ENCODE measurements at places on chromosomes 16 and 17.

GRCh38 chr16:54687043-54687899 is 243.4 kb upstream of the IRX5 start:
- no peak for ATAC-seq

GRCh38 chr16:79365702-79366101 is 234.8 kb downstream of the MAF start:
- no peak for ATAC-seq

- no peak for ATAC-seq
Observed at GRCh38 chr17:50278526-50279180, 4.4 kb downstream of the TMEM92 start.

GRCh38 chr16:11585460-11586377 is 1.0 kb downstream of the LITAF start:
- ATAC-seq: peak; percentile 15

GRCh38 chr17:70521821-70522256 is 352.5 kb downstream of the KCNJ2 start:
- ATAC-seq: no peak

- no peak for ATAC-seq
Observed at GRCh38 chr17:14361945-14362508, 61.1 kb downstream of the HS3ST3B1 start.

DNA sequence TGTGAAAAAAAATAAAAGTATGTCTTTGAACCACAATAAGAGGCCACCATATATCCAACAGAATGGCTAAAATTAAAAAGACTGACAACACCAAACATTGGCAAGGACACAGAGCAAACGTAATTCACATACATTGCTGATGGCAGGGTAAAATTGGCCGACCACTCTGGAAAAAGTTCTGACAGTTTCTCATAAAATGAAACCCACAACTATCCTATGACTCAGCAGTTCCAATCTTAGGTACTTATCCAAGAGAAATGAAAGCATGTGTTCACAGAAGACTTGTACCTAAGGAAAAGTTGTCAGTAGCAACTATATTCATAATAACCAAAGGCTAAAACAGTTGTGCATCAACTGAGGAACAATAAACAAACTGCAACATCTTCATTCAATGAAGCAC is 357.3 kb upstream of the XYLT1 start:
- no peak for ATAC-seq

DNA sequence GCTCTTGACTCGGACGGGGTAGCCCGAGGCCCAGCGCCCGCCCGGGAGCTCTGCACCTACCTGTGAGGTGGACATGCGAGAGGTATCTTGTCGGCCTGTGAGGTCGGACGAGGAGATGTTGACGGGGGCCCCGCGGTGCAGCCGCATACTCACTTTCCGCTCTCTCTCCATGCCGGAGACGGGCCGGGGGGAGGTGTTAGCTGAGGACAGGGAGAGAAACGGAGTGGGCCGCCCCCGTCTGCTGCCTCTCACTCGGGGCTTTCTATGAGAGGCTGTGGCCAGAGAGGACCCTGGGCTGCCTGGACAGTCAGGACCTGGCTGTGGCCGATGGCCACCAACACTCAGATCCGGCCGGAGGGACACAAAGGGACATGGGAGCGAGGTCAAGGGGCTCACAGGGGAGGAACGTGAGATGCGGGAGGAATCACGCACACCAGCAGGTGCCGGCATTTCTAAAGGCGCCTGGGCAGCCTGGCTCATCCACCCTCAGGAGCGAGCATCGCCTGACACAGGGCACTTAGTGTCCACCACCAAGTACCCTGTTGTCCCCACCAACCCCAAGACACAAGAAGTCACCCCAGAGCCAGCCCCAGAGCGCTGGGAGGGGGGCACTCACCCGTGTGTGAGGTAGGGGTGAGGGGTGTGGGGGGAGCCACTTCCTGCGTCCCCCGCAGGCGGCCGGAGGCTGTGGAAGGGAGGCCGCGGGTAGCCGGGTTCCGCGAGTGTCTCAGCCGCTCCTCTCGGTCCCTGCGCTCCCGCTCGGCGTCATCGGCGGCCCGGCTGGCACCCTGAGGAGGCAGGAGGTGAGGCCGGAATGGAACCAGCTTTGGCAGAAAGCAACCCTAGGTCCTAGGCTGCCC is 20.2 kb downstream of the SLC16A3 start:
- no peak for ATAC-seq

DNA sequence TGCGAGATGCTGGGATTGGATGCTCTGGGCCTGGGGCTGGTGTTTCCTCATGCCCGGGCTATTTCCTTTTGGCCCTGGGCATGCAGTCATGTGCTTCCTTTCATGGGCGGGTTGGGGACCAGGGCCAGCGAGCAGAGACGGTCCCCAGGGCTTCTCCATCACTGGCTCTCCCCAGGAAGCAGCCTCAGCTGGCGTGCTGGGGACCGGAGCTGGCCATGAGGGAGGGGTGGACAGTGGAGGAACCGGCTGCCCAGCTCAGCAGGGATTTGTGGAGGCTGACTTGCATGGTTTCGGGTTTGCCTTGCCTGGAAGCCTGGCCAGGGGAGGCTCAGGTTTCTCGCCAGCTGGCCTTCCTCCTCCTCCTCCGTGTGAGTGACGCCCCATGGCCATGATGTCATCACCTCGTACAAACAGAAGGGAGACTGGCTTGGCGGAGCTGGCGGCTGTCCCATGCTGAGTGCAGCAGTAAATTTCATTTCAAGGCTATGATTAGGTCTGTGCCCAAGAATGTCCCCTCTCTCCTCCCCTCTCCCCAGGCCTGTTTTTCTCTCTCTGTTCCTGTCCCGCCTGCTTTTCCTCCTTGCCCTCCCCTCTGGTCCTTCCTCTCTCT is 8.9 kb upstream of the TIMP2 start:
- ATAC-seq: peak; percentile 81

- ATAC-seq: no peak
Observed at GRCh38 chr17:9444687-9445086, 130.9 kb downstream of the STX8 start.

DNA sequence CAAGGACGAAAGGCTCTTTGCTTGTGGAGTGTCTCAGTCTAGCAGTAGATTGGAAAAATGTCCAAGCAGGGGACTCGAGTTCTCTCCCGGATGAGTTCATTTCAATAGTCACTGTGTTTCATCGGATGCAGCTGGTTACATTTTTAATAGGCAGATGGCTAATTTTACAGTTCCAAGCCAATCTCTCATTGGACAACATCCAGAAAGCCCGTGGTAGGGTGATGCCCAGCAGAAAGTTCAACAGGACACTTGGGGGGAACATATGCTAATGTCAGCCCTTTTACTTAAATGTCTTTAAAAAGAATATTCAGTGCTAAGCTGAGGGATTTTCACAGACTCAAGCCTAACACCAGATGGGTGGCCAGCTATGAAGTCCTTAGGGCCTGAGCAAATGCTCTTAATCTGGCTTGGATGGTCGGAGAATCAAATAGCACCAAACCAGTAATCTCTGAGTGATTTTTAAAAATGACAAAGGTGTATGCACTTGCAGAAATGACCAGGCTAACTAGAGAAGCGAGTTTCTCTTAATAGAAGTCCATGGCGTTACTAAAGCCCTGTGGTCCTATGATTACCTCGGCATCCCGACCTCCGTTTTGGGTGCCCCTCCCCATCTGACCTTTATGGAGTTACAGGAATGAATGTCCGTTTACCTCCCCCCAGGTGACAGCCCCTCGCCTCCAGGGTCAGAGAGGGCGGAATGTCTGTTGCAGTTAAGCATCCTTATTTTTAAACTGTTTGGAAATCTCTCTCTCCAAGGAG is 289.2 kb upstream of the SALL1 start:
- no peak for ATAC-seq

DNA sequence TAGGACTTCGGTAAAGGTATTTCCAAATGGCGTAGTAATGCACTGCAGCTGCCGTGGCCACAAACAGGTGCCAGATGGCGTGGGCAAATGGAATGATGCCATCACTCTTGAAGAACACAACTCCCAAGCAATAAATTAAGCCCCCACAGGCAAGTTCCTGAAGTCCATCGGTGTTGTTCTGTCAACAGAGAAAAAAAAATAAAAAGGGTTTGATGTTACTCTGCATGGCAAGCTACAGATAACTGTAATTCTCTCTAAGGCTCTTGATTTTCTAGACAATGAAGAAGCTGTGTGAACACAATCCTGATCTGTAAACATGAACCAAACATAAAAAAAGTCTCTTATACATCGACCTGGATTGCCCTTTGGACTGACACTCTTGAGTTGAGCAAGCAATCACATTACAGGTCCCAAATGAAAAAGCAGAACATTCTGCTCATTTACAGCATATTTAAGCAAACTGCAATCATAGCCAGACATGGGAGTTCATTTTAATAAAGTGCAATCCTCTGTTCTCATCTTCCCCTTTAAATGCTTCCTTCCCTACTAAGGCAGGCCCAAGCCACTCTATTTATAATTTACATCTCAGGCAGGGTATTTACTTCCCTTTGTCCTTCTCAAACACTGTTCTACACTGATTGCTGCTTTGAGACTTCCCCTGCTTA is 27.1 kb downstream of the MMD start:
- no peak for ATAC-seq

DNA sequence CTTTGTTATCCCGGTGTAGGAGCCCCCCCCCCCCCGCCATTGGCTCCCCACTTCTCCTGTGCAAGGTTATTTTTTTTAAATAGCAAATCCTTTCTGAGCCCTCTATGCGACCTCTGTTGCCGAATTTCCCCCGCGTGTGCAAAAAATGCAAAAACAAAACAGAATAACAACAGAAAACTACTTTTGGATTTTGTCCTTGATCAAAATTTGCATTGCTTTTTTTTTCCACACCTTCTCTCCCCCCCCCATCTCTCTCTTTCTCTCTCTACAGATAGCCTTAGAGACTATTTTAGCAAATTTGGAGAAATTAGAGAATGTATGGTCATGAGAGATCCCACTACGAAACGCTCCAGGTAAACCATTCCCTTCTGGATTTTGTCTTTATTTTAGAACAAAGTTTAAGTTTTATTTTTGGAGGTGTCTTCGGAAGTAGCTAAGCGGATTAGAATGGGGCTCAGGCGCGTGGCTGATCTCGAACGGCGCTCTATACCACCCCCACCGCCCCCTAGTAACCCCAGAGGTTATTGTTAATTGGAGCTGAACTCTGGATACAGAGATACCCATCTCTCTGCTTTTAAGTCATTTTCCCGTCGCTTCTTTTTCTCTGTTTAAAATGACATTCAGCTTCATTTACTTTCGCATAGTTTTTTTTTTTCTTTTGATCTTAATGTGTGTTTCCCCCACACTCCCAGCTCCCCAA is 1.0 kb downstream of the MSI2 start:
- ATAC-seq: no peak

GRCh38 chr17:80352216-80352895 is 62.6 kb upstream of the ENDOV start:
- ATAC-seq: no peak

- no peak for ATAC-seq
Observed at GRCh38 chr17:74466828-74467184, 372 bp downstream of the CD300A start.

GRCh38 chr16:68749432-68749831 is 12.3 kb downstream of the CDH1 start:
- ATAC-seq: no peak

DNA sequence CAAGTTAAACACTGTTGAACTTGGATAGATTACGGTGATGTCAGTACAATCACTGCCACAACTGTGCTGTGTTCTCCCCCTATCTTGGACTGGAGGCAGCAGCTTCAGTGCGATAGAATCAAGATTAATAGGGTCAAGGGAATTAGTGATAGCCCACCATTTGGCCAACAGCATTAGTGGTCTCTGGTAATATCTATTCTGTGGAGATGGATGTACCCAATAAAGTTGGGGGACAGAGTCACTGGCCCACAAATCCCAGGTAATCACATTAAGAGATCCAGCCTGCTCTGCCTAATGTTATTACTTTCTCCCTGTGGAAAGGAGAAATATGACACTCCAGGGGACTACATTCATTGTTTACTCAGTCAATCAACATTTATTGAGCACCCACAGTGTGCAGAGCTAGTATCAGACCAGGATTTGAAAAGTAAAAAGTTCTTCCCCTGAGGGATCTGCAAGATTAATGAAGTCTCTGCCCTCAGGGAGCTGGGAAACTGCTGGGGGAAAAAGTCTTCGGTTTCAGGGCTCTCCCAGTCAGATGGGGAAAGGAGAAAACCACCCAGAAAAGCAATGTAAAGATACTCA is 23.6 kb upstream of the ATP5MC1 start:
- no peak for ATAC-seq

- ATAC-seq: no peak
Observed at GRCh38 chr17:64497565-64498035, 746 bp upstream of the POLG2 start.

DNA sequence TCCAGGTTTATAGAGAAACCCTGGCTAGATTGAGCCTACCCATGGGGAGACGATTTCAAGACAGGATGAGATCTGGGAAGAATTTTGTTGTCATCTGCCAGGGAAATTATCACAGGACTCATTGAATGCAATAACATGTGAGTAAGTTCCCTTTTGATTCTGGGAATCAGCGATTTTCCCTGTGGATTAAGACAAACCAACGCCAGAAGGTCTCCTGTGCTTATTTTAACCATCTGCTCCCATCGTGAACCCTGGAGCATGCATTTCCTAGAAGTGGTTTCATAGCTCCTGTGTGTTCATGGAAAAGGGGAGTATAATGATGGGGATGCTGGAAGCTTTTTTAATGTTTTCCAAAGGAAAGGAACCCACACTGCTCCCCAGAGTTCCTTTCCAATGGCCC is 21.0 kb upstream of the ARHGAP44 start:
- no peak for ATAC-seq

DNA sequence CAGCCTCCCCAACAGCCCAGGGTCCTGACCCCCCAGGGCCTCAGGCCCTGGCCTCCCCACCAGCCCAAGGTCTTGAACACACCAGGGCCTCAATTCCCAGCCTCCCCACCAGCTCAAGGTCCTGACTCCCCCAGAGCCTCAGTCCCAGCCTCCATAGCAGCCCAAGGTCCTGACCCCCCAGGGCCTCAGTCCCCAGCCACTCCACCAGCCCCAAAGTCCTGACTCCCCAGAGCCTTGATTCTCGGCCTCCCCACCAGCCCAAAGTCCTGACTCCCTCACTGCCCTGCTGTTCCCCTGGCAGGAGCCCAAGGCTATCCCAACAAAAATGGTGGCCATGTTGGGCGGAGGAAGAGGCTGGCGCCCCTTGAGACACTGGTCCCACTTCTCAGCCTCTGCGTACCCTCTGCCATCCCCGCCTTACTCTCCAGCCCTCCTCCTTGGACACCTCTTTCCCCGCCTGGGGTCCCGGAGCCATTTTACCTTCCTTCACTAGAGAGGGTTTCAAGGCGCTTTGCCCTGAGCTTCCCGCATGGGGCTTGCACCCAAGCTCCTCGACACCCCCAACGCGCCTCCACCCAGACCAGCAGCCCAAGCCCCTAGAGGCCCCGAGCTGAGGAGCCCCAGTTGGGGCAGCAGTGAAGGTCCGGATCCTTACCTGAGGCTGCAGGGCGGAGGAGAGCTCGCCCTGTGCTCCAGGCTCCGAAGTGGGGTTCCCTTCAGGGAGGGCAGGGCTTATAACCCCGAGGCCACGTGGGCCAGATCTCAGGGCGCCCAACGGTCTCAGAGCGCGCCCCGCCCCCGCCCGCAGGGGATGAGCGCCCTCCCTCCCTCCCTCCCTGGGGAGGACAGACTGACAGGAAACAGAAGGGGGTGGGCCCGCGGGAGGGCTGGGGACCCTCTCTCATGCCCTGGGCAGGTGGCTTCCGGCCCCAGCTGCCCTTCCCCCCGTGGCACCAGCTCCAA is 3.5 kb upstream of the TSPOAP1 start:
- ATAC-seq: peak; percentile 51

All from esophagus mucosa (tissue), 1 donor.